ENCODE measurements at places on chromosomes 11 and 22.

- DNase-seq, result no peak
These were observed 92.8 kb upstream of the SEPTIN5 start for GRCh38 chr22:19621373-19622060.

DNA sequence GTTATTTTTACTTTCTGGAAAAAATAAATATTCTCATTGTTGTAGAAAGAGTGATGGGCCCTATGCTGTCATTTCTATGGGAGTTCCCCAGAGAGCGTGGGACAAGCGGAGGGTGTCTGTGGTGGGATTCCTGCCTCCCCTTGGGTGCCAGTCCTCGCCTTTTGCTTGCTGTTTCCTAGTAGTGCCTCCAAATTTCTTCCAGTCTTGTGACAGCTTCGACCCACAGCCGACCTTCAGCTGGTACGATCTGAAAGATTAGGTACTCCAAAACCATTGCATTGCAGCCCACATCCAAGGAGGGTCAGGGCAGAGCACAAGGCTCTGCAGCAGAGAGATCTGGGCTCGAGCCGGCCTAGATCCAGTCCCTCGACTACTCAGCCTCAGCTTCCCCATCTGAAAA is 58.9 kb upstream of the EMID1 start:
- DNase-seq, result no peak

- no peak for DNase-seq
These were observed 55.1 kb upstream of the PDGFD start for GRCh38 chr11:104219096-104219495.

DNA sequence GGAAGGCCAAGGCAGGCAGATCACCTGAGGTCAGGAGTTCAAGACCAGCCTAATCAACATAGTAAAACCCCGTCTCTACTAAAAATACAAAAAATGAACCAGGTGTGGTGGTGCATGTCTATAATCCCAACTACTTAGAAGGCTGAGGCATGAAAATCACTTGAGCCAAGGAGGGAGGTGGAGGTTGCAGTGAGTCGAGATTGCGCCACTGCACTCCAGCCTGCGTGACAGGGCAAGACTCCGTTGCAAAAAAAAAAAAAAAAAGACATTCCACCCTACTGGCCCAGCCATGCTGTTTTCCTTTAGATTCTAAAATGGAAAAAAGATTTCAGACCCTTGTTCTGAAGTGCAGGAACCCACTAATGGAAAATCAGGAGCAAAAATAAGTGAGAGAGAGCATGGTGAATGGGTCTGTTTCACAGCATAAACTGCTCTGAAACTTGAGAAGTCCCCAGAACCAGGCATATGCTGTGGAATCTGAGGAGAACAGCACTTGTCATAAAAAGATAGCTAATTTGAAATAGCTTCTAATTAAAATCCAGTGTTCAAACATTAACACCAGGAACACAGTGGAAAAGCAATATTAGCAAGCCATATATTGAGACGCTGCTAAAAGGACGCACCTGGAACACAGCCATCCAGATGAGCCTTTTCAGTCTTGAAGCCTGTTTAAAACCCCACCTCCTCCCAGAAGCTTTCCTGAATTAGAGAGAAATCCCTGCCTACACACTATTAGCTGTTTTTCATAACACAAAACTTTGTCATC is 66.3 kb upstream of the CHRM4 start:
- DNase-seq, result no peak

GRCh38 chr11:76630600-76631281 is 39.8 kb downstream of the LRRC32 start:
- no peak for DNase-seq

- DNase-seq, result no peak
These were observed 3.4 kb downstream of the ZNF195 start for GRCh38 chr11:3375552-3375951.

- no peak for DNase-seq
These were observed 1984.7 kb upstream of the RAG2 start for GRCh38 chr11:38582756-38583155.

DNA sequence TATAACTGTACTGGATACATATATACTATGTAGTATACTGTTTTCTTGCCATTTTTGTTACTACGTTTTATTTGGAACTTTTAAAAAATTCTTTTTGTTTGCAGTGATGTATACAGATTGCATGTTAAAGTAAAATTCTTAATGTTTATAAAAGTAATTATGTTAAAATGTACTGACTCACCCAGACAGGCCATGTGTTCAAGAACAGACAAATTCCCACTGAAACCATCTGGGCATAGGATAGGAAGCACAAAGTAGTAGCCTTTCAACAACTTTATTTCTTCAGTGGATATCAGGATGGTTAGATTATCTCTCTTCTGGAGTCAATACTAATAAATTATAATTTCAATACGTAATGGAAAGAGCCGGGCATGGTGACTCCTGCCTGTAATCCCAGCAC is 19.8 kb downstream of the PRMT3 start:
- DNase-seq, result no peak

GRCh38 chr22:23038902-23039301 is 31.4 kb upstream of the GNAZ start:
- no peak for DNase-seq

DNA sequence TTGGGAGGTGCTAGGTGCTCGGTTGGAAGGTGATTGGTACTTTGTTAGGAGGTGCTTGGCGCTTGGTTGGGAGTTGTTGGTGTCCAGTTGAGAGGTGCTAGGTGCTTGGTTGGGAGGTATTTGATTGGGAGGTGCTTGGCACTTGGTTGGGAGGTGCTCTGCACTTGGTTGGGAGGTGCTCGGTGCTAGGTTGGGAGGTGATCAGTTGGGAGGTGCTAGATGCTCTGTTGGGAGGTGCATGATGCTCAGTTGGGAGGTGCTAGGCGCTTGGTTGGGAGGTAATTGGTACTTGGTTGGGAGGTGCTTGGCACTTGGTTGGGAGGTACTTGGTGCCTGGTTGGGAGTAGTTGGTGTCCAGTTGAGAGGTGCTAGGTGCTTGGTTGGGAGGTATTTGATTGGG is 40.2 kb downstream of the LRP5 start:
- no peak for DNase-seq

DNA sequence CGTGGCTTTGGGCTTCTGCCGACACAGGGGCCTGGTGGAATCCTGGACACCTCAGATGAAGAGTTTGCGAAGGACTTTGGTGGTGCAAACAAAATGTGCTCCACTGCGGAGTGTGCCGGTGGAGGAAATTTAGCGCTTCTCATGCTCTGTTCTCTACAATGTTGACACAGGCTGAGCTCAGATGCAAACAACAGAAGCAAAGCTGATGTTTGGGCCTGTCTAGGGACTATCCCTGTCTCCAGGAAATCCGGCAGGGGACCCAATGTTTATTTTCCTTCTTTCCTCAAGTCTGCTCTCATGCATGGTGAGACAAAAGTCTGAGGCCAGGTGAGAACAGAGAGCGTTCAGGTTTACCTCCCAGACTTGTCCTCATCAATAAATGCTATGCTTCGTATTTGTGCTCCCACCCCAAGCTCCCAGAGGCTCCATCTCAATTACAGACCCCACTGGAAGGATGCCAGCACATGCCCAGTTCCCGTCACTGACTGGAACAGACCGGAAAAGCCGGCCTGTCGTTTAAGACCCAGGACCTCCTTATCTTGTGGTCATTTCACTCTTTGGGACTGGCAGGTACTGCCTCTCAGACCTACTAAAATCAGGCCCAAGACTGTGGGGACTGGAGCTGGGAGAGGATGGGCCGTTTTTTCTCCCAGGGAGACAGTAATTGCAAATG is 105.7 kb upstream of the B3GAT1 start:
- no peak for DNase-seq

- DNase-seq, result no peak
These were observed 245.8 kb downstream of the ETS1 start for GRCh38 chr11:128341280-128342248.

GRCh38 chr11:85114786-85115185 is 512.4 kb downstream of the DLG2 start:
- no peak for DNase-seq
